ENCODE measurements at places on chromosomes 3 and 15.

GRCh38 chr3:8663177-8664061, 18.8 kb upstream of the SSUH2 start:
- peak; percentile 61 for DNase-seq

DNA sequence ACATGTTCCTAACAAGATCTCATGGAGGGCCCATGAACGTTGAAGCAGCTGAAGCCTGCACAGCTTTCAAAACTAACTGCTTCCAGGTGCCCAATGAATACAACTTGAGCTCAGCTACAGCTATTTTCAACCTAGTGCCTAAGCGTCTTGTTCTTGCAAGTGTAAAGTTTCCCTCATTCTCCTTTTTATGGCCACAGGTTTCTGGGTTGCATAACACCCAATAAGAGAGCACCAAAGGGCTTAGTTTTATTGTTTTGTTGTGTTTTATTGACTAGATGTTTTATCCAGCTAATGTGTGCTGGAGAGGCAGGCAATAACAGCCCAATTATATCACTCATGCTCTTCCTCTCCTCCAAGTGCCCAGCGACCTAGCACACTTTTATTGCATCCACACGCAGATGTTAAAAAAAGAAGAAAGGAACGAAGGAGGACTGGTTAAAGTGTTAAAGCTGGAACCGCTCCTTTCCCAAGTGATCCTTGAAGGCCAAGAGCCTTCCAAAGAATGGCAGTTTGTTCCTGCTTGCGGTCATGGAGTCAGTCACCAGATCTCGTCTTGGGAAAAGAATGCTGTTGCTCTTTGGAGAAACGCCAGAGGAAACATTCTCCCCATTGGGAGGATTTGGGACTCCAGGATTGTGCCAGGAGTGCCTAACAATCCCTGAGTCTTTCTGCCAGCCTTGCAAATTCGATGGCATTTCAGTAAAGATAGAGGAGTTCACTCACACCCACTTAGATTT, 156.9 kb downstream of the MEX3B start:
- DNase-seq, result no peak

- no peak for DNase-seq
Observed at GRCh38 chr3:11509173-11510000, 134.3 kb downstream of the VGLL4 start.

GRCh38 chr3:63343674-63344073, 65.6 kb downstream of the SYNPR start:
- peak; percentile 20 for DNase-seq

GRCh38 chr3:151117047-151117446, 31.6 kb downstream of the MED12L start:
- DNase-seq, result no peak

DNA sequence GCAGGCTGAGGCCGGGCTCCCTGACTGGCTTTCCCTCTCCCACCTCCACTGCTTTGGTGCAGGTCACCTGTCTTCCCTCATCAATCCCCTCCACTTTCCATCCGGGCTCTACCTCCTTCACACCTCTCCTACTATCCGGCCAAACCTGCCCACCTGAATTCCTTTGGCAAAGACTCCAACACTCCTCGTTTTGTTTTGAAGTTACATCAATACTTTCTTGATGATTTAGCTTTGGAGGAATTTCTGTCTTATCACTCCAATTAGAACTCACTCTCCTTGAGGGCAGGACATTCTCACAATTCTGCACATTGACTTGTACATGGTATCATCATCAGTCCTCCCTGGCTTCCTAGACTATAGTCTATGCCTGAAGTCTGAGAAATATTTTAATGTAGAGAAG, 20.4 kb downstream of the LDHAL6B start:
- no peak for DNase-seq

DNA sequence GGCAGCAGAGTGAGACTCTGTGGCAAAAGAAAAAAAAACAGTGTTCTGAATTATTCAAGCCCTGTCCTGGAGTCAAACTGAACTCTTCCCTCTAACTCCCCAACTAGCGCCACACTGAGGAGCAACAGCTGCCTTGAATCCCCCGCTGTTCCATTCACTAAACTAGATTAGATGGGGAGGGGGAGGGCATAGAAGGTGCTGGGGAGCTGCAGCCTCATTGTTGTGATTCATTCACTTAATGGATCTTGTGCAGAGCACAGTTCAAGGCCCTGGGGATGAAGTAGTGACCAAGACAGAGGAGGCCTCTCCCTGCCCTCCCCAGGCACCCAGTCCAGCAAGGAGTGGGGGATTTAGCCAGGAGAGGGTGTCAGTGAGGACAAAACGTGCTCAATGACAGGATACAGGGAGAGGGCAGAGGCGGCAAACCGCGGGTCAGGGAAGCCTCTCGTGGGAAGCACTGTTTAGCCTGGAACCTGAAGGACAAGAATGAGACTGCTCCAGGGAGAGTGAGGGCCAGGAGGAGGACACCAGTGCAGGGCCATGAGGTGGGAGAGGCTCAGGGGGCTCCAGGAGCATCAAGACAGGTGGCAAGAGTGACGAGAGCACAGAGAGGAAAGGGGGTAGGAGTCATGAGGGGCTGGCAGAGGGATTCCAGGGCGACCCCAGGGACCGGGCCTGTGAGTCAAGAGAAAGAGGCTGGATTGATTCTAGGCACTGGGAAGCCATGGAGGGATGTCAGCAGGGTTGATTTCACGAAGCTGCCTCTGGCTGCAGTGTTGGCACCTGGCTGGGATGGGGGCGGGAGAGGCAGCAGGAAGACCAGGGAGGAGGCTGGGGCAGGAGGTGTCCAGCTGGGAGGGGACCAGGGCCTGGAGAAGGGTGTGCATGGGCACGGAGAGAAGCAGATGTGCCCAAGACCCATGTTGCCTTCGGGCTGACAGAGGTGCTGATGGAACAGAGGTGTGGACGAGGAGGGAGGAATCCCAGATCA, 31.4 kb downstream of the ALS2CL start:
- DNase-seq, result no peak

DNA sequence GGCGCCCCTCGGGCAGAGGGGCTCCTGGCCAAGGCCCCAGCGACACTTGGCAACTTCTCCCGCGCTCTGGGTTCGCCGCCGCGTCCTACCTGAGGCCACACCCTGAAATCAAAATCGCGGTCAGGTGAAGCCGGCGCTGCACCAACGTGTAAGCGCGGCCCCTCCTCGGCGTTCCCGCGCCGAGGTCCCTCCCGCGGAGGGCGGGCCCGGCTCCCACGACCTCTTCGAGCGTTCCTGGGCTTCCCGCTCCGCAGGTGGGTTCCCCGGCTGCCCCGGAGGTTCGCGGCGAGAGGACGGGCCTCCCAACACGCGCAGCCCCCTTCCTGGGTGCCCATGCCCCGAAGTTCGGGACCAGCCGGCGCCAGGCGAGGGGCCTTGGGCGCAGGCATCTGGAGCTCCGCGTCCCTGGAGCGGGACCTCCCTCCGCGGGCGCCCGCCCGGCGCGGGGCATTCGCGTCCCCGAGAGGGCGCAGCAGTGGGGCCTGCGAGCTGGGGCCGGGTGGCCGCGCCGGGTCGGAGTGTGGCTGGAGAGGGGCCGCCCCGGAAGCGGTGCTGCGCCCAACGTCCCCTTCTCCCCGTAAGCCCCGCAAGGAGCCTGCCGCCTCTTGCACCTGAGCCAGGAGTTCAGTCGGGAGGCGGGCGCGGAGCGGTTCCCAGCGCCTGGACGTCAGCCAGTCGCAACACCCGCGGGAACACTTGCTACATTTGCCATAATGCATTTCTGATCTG, 13.7 kb downstream of the PAK6 start:
- peak; percentile 39 for DNase-seq

GRCh38 chr3:184574515-184575417, 13.2 kb downstream of the EPHB3 start:
- no peak for DNase-seq

DNA sequence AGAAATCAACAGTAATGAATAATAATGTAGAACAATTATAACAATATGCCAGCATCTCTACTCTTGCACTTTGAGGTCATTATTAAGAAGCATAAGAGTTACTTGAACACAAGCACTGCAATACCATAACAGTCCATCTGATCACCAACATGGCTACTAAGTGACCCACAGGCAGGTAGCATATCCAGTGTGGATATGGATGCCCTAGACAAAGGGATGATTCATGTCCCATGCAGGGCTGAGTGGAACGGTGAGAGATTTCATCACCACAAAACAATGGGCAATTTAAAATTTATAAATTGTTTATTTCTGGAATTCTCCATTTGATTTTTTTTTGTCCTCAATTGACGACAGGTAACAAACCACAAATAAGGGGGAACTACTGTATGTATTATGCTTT, 107.7 kb upstream of the TSC22D2 start:
- no peak for DNase-seq

- no peak for DNase-seq
Observed at GRCh38 chr3:5191555-5192304, 4.2 kb downstream of the EDEM1 start.

GRCh38 chr15:22895465-22896190, 57.2 kb downstream of the NIPA2 start:
- DNase-seq, result peak; percentile 26

- no peak for DNase-seq
Observed at GRCh38 chr15:33091983-33092693, 102.4 kb downstream of the FMN1 start.

DNA sequence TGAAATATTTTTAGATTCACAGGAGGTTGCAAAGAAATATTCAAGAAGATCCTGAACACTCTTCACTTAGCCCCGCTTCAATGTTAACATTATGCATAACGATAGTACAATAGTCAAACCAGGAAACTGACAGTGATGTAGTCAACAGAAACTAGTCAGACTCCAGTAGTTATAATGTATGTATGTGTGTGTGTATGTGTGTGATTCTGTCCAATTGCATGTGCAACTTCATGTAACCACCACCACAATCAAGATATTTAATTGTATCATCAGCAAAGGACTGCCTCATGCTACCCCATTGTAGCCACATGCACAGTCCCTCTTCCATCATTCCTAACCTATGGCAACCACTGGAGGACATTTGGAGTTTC, 77.9 kb downstream of the APBA2 start:
- no peak for DNase-seq

- no peak for DNase-seq
Observed at GRCh38 chr15:97235611-97235985, 724.9 kb upstream of the ARRDC4 start.

DNA sequence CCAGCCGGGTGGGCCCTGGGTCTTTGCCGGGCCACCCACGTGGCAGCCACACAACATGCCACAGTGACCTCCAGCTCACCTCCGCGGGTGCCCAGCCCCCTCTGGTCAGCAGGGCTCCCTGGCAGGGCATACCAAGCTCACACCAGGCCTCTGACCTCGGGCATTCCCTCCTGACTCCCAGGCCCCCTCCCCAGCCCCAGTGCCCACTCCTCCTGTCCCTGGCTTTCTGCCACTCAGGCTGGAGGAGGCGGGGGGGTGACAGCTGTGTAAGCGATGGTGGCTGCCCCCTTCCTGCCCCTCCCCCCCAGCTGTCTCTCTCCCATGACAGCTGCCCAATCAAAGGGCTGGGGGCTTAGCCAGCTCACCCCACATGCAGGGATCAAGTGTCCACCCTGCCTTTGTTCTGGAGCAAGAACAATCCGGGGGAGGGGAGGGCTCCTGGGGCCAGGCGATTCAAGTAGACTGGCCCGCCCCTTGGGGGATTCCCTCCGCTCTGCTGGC, 3.3 kb downstream of the PCBP4 start:
- DNase-seq, result no peak

GRCh38 chr15:77768107-77768506, 135.4 kb upstream of the LINGO1 start:
- no peak for DNase-seq

GRCh38 chr3:166663194-166663593, 716.9 kb downstream of the ZBBX start:
- DNase-seq, result no peak

DNA sequence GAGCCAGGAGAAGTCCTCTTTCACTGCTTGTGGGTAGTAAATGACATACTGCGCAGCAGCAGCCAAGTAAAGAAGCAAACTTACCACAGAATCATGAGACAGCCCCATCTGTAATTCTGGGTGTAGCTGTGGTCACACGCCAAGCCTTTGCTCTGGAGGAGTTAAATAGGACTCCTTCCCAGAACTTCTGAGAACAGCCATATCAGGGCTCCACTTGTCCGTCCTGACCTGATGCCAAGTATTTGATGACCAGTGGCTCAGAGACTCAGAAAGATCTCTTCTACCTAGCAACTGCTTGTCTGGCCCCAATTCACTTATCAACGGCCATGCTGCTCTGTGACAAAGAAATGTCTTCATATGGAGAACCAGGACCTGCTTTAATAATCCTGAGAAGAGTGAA, 20.6 kb upstream of the GOLIM4 start:
- DNase-seq, result no peak

GRCh38 chr3:124333931-124334640, 342.2 kb upstream of the ROPN1 start:
- no peak for DNase-seq

GRCh38 chr3:124935794-124936542, 1.4 kb upstream of the MUC13 start:
- no peak for DNase-seq

GRCh38 chr3:30467596-30468238, 138.7 kb upstream of the TGFBR2 start:
- no peak for DNase-seq

DNA sequence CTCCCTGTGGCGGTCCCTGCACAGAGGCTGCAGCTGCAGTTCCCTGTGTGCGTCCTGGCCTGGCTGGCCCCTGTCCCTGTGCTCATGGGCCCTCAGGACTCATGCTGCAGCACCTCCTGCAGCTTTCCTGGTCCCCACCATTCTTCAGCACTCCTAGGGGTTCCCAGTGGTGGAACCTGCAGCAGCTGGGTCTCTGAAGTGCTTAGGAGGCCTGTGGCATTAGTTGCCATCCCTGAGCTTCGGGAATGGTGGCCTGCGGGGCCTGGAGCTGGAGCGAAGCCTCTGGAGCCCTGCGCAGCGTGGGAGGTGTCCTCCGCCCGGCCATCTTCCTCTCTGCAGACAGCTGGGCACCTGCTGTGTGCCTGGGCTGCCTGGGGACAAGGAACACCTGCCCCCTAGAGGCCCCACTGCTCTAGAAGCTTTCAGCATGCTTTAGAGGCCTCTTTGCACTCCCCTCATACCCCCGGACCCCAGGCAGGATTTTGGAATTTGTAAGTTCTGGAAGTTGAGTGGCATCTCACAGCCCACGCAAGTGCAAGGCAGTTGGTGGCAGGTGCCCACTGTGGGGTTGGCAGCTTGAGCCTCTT, 13.1 kb downstream of the PLXNA1 start:
- DNase-seq, result no peak

GRCh38 chr15:68317281-68318007, 39.9 kb downstream of the FEM1B start:
- DNase-seq, result peak; percentile 8

GRCh38 chr15:77819851-77820728, 187.4 kb upstream of the LINGO1 start:
- no peak for DNase-seq

GRCh38 chr15:67812241-67812644, 13.1 kb upstream of the SKOR1 start:
- DNase-seq, result no peak

- DNase-seq, result no peak
Observed at GRCh38 chr3:112672716-112673541, 32.0 kb upstream of the CCDC80 start.

GRCh38 chr15:60444289-60444912, 34.5 kb downstream of the ICE2 start:
- no peak for DNase-seq

GRCh38 chr3:157544501-157545130, 41.4 kb upstream of the VEPH1 start:
- DNase-seq, result no peak

All from activated naive CD4-positive, alpha-beta T cell treated with anti-CD3 and anti-CD28 coated beads, Interleukin-2, amount 10 ng/mL, durations not matched to agents 7 days and 5 days (primary cell).